ENCODE measurements at places on chromosomes 2 and 18.
A peak's percentile ranks its signal among the peaks of the same experiment; 100 is the strongest.

- DNase-seq: no peak
Observed at GRCh38 chr2:42937171-42937875, 144.9 kb upstream of the HAAO start.

GRCh38 chr2:161586517-161587167 lies 37.6 kb upstream of the SLC4A10 start:
- peak; percentile 20 for DNase-seq

- DNase-seq: no peak
Observed at GRCh38 chr2:182858671-182859070, 7.8 kb downstream of the FRZB start.

GRCh38 chr2:180291060-180291459 lies 284.0 kb upstream of the CWC22 start:
- no peak for DNase-seq

DNA sequence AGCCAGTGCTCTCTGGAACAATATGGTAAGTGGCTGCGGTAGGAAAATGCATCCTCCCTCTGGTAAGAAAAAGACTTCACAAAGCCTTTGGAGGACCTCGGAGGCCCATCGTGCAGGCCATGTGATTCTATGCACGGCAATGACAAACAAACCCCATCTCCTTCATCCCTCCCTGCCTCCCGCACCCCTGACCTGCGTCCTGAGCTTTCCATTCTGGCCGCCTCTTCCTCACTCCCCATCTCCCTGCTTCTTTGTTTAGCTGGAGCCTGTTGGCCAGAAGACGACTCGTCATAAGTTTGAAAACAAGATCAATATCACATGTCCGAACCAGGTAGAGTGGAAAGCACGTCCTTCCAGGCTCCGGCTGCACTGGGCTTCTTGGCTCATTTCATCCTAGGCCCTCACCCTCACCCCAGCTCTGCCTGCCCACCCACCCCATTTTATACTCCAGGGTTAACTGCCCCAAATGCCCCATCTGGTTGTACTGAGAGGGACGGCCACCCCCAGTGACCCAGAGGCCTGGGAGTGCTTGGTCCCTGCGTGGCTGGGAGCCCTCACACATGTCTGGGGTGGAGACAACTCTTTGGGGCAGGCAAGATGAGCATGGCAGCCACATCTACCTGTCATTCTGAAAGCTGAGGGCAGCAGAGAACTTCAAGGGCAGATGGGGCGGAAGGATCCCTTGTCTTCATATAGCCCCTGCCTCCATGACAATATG lies 94.0 kb downstream of the PLB1 start:
- no peak for DNase-seq

GRCh38 chr2:71558300-71559051 lies 105.1 kb downstream of the DYSF start:
- no peak for DNase-seq

- no peak for DNase-seq
Observed at GRCh38 chr18:43952398-43952797, 675.1 kb upstream of the SYT4 start.

GRCh38 chr2:86331384-86331783 lies 6.0 kb downstream of the REEP1 start:
- DNase-seq: no peak

DNA sequence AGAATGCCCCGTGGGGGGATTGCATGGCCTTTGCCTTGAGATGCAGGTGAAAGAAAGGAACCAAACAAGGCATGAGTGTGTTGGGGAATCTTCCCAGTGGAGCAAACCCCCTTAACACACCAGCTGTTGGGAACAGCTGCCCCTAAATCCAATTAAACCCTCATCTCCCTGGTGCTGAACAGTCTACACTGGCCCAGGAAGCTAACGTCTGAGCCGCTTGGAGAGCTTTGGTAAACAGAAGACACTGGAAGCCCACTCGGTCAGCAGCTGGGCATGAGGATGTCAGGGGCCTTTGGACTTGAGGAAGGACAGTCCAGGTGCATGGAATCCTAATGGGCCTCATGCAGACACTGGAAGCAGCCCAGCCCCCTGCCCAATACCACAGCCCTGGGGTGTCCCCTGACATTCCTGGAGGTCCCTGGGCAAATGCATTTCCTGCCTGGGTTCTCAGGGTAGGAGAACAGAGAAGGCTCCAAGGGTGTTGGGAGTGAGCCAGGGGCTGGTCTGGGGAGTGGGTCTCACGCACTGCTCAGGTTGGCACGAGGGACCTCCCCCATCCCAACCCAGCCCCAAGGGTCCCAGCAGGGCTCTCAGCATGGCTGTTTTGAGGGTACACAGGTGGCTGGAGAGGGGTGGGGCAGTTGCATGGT lies 37.7 kb downstream of the GBX2 start:
- DNase-seq: no peak

DNA sequence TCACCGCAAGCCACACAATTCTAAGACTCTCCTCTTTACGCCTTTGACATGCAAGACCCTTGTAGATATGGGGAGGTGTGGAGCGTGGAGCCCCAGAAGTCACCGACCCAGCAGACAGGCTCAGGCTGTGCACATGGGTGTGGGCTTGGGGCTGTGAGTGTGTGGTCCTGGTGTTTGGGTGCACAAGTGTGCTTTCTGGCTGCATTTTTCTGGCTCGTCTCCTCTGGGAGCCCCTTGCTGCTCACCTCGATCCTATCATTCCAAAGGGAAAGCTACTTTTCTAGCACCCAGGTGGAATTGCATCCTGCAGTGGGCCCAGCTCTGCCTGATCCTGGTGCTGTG lies 143.0 kb downstream of the ACOXL start:
- DNase-seq: no peak

DNA sequence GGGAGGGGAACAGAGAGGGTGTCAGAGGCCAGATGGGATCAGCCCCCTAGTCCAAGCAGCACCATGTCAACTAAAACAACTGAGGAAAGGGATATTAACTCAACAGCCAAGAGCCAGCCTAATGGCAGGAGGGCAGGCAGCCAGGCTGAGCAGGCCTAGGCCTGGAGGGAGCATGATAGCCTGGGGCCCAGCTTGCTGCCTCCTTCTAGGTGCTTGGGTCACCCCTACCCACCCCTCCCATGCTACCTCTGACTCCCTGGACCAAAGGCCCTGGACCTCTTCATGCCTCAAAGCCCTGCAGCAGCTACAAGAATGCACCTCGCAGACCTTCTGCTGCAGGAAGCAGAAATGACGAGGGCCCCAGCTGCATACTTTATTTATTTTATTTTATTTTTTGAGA lies 22.1 kb upstream of the TNS1 start:
- DNase-seq: no peak

DNA sequence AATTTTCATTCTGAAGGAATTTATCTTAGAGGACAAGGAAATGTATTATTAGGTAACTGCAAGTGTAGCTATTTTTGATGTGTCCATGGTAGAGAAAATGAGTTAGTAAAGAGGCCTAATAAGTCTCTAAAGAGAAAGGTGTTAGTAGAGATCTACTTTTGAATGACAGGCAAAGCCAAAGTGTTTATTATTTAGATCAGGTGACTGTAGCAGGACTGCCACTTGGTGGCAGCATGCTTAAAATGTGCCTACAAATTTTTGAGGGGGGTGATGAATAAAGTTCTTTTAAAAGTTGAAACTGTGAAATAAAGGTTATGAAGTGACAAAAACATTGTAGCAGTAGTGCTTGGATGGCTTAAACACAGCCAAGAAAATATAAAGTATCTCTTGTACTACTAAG lies 421.5 kb upstream of the MEIS1 start:
- DNase-seq: peak; percentile 1

- DNase-seq: no peak
Observed at GRCh38 chr2:196218106-196218505, 46.7 kb upstream of the STK17B start.

DNA sequence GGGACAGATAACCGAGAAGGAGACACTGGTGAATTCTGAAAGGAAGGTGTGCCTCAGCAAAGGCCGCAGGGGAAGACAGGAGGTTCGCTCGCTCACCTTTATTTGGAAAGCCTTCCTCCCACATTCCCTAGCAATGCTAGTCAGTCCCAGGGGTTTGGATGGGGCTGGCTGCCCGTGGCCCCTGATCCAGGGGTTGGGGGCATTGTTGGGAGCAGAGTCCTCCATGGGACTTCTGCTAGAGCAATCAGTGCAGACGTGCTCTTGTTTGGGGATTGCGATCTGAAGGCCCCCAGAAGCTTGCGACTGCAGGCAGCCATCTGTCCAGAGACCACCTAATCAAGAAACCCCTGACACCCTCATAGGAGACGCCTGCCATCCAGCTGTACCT lies 6.0 kb upstream of the CYP27C1 start:
- DNase-seq: no peak

GRCh38 chr18:63562284-63562683 lies 20.1 kb downstream of the SERPINB12 start:
- no peak for DNase-seq

DNA sequence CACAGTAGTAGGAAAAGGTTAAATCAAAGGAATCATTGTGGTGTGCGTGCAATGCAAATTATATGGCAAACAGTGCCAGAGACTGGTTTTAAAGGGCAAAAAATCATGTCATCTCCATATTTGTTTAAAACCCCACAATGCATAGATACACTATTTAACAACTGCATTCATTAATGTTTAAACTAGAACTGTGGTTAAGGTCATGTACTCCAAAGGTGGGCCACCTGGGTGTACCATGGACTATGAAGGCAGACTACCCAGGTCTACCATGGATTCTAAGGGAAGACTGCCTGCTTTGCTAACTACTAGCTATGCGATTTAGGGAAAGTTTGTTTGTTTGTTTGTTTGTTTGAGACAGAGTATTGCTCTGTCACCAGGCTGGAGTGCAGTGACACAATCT lies 356.3 kb downstream of the ZEB2 start:
- no peak for DNase-seq

DNA sequence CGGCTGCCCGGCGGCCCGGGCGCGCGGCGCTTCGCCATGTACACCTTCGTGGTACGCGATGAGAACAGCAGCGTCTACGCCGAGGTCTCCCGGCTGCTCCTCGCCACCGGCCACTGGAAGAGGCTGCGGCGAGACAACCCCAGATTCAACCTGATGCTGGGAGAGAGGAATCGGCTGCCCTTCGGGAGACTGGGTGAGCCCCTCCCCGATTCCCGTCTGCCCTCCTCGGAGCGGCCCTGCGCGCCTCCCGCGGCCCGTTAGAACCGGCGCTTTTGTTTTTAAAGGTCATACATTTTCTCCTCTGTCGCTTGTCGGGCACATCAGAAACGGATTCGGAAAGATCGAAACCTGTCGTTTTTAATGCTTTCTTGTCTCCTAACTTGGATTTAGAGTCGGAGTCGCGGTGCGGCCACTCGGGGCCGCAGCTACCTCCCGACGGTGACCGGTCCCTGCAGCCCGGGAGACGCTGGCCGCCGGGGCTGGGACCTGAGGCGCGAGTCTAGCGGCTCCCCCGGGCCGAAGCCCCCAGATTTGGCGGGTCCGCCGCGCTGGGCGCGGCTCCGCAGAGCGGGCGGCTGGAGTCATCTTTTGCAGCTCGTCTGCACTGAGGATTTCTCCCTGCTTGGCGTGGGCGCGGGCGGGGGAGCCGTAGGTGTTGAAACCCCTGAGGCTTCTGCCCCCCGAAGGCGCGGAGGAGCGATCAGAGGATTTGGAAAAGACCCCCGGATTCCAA lies 519 bp downstream of the TTL start:
- DNase-seq: peak; percentile 76

DNA sequence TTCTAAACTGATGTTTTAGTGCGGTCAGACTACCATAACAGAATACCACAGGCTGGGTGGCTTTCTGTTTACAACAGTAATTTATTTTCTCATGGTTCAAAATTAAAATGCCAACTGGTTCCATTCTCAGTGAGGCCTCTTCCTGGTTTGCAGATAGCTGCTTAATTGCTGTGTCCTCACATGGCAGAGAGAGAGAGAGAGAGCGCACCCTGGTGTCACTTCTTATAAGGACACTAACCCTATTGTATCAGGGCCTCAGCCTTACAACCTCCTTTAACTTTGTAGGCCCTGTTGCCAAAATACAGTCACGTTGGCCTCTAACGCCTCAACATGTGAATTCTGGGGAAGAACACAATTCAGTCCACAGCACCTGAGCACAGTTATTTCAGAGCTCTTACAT lies 37.5 kb upstream of the ZNF385B start:
- DNase-seq: peak; percentile 73

DNA sequence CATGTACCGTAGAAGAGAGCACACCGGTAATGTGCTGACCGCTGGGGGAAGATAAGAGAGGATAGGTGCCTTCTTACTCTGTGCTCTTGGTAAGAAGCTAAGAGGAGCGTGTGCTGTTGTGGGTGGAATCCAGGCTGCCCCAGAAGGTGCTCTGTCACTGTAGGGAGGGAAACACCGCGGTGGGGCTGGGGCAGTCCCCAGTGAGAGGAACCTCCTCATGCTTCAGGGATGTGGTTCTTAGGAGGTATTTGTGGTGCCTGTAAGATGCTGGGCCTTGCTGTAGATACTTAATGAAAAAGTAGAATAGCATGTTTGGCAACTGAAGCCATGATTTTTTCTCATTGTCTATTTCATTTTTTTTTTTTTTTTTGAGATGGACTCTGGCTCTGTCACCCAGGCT lies 1.1 kb downstream of the COLEC11 start:
- DNase-seq: no peak

DNA sequence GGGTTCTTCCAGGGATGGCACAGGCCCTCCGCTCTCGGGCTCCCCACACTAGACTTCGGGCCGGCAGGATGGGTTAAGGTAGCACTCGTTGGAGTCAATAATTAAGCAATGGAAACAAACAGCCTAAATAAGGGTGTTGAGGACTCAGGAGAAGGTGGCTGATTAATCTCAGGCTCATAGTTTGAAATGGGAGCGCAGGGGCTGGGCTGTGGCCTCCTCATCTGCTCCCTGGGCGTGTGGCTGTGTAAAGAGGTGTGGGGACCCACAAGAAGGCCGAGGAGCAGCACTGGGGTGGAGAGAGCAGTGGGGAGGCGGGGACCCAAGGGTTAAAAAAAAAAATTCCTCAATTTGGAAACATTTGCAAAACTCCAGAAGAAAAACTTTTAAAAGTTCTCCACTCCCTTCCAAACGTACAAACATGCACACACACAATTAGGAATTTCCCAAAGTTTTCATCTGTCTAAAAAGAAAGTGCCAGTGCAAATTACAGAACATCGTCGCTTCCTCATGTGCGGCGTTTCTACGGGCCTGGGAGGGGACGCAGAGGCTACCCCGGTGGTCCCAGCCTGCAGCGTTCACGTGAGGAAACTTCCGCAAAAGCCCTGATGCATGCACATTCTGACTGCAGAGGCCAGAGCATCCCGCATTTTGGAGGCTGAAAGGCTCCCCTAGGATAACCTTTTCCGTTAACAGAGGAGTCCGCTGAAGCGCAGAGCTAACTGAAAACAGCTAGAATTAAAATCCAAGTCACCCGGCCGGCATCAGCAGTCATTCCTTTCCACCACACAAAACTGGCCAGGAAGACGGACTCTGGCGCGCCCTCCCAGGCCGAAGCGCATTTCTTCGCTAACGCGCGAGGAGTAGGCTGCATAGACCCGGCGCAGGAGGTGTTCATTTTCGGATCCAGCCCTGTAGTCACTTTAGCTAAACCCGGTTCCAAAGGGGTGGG lies 1.0 kb upstream of the TUBB6 start:
- peak; percentile 81 for DNase-seq

GRCh38 chr2:174023591-174024523 lies 58.7 kb upstream of the SP3 start:
- DNase-seq: no peak
